Stimulated activated CD4-positive, alpha-beta T cell treated with anti-CD3 and anti-CD28 coated beads, Interleukin-1b, Interleukin-23, amount 100 ng/mL, for 1 hour (primary cell): ENCODE measurements at places on chromosomes 7 and 10.

DNA sequence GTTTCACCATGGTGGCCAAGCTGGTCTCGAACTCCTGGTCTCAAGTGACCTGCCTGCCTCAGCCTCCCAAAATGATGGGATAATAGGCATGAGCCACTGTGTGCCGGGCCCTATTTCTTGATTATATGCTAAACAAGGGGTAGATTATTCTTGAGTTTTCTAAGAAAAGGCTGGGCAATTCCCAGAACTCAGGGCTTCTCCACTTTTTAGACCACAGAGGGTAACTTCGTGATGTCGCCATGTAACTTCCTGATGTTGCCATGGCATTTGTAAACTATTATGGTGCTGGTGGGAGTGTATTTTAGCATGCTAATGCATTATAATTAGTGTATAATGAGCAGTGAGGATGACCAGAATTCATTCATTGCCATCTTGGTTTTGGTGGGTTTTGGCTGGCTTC, 35.8 kb downstream of the OTUD1 start:
- DNase-seq, result no peak

DNA sequence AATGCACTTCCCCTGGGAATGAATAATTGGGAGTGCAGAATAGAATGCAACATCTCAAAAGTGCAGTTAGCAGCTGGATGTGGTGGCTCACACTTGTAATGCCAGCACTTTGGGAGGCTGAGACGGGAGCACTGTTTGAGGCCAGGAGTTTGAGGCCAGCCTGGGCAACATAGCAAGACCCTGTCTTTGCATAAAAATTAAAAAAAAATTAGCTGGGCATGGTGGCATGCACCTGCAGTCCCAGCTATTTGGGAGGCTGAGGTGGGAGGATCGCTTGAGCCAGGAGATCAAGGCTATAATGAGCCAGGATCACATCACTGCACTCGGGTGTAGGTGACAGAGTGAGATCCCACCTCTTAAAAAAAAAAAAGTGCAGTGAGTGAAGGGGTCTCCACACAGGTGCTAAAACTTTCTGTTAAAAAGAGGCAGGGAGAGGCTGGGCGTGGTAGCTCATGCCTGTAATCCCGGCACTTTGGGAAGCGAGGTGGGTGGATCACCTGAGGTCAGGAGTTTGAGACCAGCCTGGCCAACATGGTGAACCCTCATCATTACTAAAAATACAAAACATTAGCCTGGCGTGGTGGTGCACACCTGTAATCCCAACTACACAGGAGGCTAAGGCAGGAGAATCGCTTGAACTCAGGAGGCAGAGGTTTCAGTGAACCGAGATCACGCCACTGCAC, 13.5 kb upstream of the ZMIZ1 start:
- DNase-seq, result no peak

- DNase-seq, result no peak
Observed at GRCh38 chr7:155591055-155591775, 44.9 kb upstream of the CNPY1 start.

DNA sequence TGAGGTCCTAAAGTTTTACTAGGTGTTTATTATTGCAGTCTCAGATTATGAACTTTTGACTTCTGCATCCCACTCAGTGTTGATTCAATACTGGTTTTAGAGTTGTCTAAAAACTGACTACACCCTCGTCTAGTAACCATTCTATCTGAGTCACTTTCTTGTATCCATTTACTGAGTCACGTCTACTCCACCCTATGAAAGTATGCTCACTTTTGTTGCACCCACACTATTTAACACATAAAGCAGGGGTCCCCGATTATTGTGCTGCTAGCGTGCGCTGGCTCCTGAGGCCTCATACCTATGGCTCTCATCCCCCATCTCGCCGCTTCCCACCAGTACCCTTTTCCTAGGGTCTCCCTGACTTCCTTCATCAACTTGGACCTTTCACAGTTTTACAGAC, 2.0 kb downstream of the SAMD9 start:
- DNase-seq, result no peak

GRCh38 chr10:126459878-126460481, 71.7 kb upstream of the ADAM12 start:
- no peak for DNase-seq

DNA sequence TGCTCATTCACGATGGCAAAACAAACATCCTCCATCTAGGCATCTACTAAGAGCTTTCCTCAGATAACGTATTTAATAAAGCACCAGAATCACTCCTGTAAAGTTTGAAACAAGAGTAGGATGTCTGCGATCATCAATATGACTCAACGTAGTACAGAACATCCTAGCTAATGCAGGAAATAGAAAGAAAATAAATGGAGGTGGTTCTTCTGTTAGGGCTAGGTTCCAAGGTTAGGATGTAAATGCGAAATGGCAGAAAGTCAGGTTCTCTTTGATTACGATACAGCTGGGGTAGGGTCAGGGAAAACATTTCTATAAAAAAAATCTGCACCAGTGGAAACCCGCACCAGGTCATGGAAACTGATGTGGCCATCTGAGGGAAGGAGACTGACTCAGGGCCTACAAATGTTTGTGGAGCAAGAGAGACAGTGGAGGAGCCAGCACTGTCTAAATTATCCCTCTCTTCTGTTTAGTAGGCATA, 29.1 kb downstream of the CCDC6 start:
- no peak for DNase-seq

GRCh38 chr7:119936836-119937235, 336.1 kb upstream of the KCND2 start:
- DNase-seq, result no peak

GRCh38 chr10:66795866-66796265, 130.0 kb upstream of the LRRTM3 start:
- DNase-seq, result no peak

DNA sequence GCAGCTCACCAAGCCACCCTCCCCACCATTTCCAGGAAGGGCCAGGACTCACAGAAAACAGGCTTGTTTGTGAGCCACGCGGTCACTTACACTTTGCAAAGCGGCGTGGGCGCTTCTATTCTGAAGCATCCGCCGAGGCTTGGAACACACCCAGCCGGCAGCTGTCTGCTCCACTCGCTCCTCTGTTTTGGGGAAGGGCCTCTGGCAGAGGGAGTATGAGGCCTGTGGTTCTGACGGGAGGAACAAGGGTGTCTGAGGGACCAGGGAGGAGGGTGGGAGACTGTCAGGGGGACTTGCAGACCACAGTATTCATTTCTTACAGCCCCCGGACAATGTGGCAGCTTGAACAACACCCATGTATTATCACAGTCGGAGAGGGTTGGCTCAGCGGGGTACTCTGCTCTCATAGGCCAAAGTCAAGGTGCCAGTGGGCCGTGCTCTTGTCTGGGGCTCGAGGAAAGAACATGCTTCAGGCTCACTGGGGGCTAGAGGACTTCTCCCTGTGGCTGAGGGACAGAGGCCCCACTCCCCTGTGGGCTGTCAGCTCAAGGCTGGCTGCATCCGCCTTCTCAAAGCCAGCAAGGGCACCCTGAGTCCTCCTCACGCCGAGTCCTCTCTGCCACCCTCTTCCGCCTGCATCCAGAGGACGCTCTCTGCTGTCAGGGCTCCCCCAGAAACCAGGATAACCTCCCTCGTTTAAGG, 60.4 kb upstream of the FAM20C start:
- no peak for DNase-seq

- no peak for DNase-seq
Observed at GRCh38 chr10:78410046-78410965, 376.6 kb downstream of the RPS24 start.

GRCh38 chr10:70694418-70695141, 22.3 kb downstream of the ADAMTS14 start:
- DNase-seq, result no peak

DNA sequence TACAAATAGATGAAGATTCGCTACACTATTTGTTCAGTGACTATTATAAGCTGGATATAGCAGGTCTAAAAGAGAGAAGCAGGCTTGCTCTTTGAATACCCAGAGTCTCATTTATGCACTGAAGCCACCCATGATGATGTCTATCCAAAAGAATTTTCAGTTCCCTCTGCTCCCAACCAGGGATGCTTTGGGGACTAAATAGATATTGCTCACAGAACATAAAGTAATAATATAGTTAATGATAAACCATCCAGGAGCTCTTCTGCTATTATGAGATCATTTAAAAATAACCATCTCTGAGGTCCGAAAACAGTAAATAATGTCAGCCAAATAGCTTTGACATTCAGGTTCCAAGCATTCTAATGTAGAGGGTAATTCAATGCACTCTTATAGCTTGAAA, 875.4 kb downstream of the SORCS3 start:
- DNase-seq, result no peak

GRCh38 chr10:20991526-20991925, 94.4 kb upstream of the NEBL start:
- DNase-seq, result no peak

DNA sequence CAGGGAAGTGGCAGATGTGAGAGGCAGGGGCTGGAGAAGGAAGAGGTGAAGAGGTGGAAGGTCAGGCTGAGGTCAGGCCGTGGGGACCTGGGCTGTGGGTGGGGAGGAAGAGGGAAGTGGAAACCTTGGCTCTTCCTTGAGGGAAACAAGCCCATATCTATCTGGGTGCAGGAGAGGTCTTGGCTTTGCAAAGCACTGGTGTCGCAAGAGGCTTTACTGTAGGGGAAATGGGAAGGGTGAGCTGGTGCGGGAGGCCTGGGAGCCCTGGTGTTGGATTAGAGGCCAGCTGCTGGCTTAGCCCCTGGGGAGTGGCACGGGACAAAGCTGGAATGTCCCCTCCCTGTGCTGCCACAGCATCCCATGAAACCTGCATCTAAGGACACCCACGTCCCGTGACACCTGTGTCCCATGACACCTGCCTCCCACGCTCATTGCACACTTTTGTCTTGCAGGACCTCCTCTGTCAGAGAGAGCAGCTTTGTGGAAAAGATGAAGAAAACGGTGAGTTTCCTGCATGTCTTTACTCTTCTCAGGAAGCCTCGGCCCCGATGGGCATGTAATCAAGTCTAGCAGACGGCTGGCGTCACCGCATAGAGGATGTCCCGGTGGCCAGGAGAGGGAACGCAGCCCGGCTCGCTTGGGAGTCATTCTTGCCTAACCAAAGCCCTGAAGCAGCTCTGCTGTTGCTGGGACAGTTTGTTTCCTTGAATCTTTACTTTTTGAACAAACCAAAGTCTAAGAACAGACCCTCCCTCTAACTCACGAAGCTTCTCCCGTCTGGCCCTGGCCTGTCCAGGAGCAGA, 22.2 kb downstream of the TMEM120A start:
- no peak for DNase-seq

DNA sequence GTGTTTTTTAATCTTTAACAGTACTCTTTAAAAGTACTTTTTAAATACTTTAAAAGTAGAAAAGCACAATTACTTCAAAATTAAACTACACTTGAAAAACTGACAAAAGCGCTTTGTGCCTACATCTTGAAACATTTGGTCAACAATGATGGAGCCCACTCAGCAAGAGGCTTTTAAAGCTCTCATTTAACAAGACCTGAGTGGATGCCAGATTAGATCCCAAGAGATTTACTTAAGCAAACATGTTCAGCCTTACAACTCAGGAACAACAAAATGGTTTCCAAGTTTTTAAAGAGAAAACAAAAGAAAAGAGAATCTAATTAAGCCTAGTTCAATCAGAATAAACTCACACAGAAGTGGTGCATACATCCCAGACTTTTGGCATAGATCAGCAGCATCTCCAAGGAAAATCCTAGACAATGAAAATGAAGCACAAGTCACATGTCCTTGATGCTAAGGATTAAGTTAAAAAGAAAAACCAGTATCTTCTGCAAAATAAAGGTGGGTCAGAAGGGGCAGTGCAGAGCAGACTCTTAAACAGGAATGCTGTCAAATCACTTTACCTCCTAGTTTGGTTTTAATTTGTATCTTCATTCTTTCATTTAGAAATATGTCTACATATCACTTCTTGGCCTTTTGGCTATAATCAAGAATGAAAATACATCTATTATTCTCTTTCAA, 26.2 kb downstream of the HIBADH start:
- no peak for DNase-seq

DNA sequence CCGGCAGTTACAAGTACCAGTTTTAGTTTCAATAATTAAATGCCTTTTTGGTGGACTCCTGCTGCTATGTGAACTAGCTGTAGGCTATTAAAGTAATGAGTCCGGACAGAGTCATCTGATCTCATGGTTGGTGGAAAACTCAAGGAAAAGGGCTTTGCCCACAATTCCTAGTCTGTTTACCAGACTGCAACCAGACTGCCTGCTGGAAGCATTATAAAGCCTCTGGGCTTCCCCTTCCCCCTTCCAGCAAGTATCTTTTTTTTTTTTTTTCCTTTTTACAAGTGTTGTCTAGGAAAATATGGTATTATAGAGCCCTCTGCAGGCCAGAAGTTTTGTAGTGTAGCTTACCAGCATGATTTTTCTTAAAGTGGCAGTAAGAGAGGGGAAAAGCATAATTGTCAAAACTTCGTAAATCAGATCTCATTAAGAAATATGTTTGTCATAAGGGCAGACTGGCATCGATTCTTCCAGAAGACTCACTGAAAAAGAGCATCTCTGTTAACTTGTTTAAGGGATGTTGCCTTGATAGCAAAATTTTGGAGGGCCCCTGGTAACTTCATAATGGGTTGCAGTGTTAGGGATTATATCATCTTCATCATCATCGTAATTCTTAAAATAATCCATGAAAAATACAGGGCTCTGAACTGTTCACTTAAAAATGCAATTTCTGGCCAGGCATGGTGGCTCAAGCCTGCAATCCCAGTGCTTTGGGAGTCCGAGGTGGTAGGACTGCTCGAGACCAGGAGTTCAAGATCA, 181.3 kb downstream of the TAX1BP1 start:
- no peak for DNase-seq

DNA sequence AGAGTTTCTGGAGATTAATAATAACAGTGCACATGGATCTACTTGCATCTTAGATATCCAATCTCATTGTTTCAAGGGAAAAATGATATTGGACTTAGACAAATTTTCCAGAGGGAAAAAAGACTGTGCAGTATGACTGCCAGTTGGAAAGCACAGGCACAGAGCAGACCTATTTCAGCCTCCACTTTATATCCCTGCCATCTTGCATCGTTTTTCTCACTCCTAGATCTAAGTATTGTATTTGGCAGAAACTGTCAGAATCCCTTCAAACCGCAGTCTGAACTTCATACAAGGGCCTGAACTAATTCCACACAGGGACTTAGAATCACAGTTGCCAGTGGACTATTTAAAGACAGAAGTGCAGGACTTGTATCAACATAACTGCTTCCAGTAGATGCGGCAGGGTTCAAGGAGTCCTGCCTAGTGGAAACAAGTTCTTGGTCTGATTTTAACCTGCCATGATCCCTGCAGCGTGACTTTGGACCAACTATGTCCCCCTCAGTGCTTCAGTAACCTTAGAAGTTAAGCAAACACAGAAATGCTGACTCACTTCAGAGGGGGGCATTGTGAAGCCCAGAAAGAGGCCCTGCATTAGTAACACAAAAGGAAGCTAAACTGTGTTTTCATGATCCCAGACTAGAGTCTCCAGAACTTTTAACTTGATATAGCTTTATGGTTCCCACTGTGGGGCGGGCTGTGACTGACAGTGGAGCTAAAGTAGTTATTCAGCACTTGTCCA, 95.7 kb upstream of the PALS2 start:
- no peak for DNase-seq

GRCh38 chr10:60480865-60481563, 91.3 kb upstream of the ANK3 start:
- DNase-seq, result no peak

- DNase-seq, result no peak
Observed at GRCh38 chr7:117470777-117471176, 9.0 kb upstream of the CFTR start.
